ENCODE measurements at places on chromosomes 5 and 9.

- DNase-seq, result no peak
These were observed 518.9 kb upstream of the SGCD start for GRCh38 chr5:155807884-155808576.

DNA sequence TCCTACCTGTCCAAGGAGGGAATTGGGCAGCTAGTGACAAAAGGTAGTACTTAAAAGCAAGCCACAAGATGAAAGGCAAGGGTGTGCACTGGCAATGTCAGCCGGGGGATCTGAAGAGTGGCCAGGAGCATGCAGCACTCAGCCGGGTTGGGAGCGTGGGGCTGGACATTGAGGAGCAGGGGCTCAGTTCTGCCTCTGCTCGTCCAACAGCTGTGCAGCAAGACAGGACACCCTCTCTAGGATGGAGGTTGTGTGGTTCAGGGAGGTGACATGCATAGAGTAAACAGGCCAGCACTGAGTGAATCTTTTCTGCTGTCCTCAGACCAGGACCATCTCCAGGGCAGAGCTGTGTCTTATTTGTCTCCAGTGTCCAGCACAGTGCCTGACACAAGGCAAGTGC, 235.3 kb downstream of the CRB2 start:
- DNase-seq, result no peak

- no peak for DNase-seq
These were observed 89.0 kb upstream of the MAP1B start for GRCh38 chr5:72018143-72018803.

DNA sequence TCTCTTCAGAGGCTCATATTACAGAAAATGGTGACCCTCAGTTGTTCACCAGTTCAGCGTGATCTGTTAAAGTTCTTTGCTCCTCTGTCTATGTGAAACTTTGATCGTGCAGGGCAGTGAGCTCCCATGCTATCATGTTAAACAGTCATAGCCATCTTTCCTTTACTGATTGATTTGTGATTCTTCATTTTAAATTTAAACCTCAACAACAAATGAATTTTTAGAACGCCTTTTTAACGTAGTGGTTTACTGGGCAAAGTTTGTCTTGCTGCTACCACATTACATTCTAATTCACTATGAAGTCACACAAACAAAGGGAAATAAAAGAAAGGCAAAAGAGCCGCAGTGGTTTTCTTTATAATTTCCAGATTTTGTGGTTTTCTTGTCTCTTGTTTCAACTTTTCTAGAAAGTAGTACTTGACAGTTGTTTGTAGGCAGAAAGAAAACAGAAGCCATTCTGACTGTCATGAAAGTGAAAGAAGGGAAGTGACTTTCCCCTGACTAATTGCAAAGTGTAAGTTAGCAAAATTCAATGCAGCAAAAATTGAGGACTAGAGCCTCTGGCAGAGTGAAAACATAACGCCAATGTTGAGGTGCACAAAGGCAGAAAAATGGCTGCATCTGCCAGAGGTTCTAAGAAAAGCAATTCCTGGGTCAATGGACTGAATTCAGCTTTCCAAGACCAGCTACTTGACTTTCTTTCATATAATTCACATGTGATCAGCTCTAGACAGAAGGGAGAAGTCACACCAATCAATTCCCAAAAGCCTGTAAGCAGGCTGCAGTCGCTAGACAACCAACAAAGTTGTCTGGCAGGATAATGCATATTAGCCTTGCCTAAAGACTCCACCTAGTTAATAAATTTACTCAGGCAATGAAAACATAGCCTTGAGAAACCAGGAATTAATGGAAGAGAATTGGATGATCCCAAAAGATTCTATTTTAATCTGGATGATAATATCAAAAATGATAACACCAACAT, 7.1 kb upstream of the IFNA6 start:
- no peak for DNase-seq

DNA sequence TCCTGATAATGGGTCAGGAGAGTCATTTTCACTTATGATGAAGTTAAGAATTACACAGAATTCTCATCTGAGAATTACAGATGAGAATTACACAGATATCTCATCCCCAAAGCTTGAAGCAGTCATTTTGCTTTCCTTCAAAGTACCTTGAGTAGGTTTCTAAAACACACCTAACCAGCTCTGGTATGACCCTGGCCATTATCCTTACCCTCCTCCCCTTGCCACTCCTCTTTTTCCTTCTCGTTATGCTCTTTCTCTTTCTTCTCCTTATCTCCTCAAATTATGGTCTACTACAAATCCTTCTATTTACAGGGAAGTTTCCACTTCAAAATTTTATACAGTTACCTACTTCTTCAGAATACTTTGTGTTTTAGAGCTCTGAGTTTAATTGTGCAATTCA, 44.5 kb downstream of the MEF2C start:
- no peak for DNase-seq

- no peak for DNase-seq
These were observed 1.6 kb downstream of the TEX48 start for GRCh38 chr9:114680259-114681001.
